KBM-7 (cell line): ENCODE measurements at places on chromosomes 16 and 17.

DNA sequence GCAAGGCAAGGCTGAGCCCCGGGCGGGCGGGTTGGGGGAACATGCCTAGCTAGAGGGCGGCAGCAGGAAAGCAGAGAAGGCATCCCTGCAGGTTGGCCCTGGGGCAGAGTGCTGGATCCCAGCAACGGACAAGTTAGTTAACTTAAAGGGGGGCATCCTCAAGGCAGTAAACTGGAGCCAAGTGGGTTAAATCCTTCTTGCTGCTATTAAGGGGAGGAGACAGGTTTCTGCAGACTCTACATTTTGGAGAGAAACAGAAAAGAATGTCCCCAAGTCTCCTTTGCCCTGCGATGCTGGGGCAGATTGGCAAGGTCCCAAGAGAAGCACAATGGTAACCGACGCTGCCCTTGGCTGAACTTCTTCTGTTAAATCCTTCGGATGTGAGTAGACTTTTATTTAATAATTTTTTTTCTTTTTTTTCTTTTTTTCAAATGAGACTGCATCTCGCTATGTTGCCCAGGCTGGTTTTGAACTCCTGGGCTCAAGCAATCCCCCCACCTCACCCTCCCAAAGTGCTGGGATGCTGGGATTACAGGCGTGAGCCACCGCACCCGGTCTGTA lies 14.0 kb downstream of the ATP5PD start:
- DNase-seq: no peak

- no peak for DNase-seq
Measured at GRCh38 chr17:33266611-33267010, 26.5 kb downstream of the ASIC2 start.

DNA sequence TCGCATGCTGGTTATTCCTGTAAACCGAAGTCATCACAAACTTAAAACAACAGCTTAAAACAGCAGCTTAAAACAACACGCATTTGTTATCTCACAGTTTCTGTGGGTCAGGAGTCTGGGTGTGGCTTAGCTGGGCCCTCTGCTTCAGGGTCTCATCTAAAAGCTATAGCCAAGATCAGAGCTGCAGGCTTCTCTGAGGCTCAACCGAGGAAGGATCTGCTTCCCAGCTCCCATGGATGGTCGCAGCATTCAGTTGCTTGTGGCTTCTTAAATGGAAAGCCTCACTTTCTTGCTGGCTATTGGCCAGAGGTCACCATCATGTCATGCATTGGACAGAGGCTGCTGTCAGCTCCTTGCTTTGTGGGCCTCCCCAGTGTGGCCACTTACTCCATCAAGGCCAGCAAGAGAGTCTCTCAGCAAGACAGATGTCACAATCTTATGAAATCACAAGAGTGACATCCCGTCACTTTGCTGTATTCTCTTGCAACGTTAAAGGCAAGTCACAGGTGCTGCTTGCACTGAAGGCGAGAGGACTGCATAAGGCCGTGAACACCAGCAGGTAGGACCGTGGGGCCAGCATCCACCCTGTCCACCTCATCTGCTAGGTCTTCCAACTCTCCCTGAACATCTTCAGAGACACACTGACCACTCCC lies 117.9 kb upstream of the TNRC6C start:
- no peak for DNase-seq

GRCh38 chr16:57167953-57168352 lies 17.9 kb downstream of the PSME3IP1 start:
- DNase-seq: peak; percentile 80

DNA sequence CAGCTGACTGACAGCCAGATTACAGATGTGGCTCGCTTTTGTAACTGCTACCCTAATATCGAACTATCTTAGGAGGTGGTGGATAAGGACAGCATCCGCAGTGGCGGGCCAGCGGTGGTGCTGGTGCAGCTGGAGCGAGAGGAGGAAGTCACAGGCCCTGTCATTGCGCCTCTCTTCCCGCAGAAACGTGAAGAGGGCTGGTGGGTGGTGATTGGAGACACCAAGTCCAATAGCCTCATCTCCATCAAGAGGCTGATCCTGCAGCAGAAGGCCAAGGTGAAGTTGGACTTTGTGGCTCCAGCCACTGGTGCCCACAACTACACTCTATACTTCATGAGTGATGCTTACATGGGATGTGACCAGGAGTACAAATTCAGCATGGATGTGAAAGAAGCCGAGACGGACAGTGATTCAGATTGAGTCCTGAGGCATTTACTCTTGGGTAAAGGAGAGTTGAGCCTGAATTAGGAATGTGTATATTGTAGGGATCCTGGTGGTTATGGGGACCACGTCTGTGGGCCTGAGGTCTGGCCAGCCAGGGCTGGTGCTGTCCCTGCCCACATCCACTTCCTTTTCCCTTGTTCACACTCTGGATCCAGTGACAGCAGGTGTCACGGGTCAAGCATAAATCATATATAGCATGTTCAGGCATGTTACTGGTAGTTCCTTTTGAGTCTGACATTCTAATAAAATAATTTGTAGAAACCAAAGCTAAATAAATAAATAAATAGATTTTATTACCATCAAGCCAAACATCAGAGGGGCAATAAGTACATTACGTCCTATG lies 89.0 kb upstream of the SMURF2 start:
- no peak for DNase-seq

DNA sequence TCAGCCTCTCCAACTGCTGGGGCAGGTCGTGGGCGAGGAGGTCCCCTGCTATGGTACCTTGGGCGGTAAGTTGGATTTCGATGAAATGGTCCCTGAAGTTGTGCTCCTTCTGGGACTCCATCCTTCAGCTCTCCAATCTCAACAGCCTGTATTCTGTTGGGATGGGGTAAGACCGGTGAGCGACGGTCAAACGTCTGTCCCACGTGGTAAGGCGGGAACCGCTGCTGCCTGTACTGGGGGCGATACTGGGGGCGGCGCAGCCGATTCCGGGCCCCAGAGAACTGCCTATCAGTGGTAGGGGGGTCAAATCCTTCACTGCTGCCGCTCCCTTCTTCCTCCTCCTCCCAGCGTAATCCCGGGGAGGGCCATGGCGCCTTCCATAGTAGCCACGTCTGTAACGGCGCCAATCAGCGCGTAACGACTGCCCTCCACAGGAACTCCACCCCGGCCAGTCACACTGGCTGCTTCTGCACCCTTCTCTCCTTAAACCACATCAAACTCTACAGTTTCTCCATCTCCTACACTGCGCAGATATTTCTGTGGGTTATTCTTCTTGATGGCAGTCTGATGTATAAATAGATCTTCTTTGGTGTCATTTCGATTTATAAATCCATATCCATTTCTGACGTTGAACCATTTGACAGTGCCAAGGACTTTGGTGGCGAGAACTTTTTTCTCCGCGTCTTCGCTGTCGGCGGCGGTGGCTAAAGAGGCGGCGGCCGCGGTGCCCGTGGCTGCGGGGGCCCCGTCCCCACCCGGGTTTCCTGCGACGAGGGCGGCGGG lies 41.1 kb downstream of the AHSP start:
- DNase-seq: no peak

- DNase-seq: no peak
Measured at GRCh38 chr17:13777003-13777402, 175.3 kb upstream of the HS3ST3A1 start.

GRCh38 chr16:15682105-15682570 lies 32.1 kb downstream of the NDE1 start:
- DNase-seq: peak; percentile 68

- peak; percentile 90 for DNase-seq
Measured at GRCh38 chr17:17849147-17849820, 12.5 kb upstream of the SREBF1 start.

GRCh38 chr17:82950525-82951102 lies 110.8 kb upstream of the ZNF750 start:
- no peak for DNase-seq

GRCh38 chr17:28258347-28258887 lies 60.6 kb upstream of the TMEM97 start:
- no peak for DNase-seq

DNA sequence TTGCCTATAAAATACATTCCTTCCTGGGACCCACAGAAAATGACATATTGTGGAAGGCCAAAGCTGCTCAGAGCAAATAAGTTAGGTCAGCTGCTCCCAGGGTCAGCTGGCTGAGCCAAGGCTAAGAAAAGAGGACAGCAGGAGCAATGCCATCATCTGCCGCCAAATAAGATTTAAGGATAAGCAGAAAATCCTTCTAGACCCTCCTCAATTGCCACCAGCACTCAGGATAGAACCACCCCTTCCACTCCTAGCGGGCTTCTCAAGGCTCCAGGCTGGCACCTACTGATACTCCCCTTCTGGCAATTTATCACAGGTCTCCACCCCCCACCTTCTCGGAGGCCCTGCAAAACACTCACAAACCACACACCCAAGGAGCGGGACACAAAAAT lies 22.9 kb downstream of the MBTPS1 start:
- no peak for DNase-seq

DNA sequence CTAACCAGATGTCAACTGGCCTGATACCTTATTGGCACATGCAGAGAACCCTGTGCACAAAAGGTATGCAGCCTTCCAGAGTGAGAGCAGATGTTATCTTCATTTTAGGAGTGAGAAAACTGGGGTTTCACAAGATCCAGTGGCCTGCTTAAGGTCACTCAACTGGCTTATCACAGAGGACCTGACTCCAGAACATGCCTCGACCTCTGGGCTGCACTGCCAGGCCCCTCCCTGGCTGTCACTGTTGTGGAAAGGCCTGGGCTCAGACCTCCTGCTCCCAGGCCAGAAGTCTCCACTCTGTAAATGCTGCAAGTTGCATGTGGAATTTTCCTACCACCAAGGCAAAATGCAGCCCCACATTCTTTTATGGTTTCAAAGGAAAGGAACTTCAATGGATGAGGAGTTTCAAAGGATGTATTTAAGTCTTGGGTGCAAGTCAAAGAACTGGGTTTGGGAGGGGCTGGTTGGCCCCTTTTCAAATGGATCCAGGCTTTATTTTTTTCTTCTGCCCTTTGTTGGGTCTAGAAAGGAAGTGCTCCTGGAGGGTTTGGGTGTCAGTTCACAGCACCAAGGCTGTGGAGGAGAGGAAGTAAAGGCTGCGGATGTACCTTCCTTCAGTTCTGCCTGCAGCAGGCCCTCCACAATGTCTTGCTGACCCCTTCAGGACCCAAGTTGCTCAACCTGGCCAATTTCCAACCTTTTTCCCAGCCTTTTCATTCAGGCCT lies 30.4 kb upstream of the SMPD3 start:
- DNase-seq: peak; percentile 34

DNA sequence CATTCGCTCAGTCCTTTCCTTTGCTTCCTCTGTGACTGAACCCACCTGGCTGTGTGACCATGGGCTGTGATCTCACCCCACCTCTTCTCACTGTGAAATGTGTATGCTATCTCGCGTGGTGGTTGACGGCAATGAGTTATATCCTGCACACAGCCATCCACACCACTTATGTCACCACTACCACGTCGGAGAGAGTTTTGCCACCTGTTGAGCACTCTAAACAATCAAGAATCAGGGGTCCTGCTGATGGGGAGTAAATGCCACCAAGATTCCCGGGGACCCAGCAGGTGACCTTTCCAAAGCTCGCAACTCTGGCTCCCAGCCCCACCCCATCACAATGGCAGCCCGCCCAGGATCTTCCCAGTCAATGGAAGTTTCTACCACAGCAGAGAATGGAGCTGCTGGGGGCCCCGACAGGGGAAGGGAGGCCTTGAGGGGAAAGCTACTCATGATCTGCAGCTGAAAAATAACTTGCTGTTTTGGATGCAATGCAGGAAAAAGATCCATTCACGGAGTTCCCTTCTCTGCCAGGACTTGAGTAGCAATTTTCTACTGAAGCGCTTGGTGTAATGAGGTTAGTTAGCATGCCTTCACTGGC lies 26.2 kb upstream of the RCVRN start:
- DNase-seq: no peak

- DNase-seq: no peak
Measured at GRCh38 chr16:23160574-23160973, 11.3 kb upstream of the USP31 start.

- no peak for DNase-seq
Measured at GRCh38 chr16:14322186-14322585, 251.1 kb downstream of the MRTFB start.

- DNase-seq: no peak
Measured at GRCh38 chr17:34301986-34302385, 16.4 kb downstream of the CCL11 start.

GRCh38 chr17:7147772-7148171 lies 31.4 kb downstream of the ASGR1 start:
- DNase-seq: no peak

DNA sequence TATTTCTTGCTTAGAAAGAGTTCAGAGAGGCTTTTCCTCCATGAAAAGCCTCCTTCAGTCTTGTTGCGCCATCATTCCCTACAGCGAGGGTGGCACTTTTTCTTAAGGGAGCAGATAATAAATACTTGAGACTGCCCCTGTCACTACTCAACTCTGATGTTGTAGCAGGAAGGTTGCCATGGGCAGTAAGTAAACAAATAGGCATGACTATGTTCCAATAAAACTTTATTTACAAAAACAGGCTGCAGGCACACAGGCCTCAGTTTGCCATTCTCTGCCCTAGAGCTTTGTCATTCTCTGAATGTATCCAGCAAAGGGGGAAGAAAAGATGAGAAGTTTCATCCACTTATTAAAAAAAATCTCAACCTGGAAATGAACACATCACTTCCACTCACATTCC lies 60.4 kb downstream of the MYOCD start:
- no peak for DNase-seq

DNA sequence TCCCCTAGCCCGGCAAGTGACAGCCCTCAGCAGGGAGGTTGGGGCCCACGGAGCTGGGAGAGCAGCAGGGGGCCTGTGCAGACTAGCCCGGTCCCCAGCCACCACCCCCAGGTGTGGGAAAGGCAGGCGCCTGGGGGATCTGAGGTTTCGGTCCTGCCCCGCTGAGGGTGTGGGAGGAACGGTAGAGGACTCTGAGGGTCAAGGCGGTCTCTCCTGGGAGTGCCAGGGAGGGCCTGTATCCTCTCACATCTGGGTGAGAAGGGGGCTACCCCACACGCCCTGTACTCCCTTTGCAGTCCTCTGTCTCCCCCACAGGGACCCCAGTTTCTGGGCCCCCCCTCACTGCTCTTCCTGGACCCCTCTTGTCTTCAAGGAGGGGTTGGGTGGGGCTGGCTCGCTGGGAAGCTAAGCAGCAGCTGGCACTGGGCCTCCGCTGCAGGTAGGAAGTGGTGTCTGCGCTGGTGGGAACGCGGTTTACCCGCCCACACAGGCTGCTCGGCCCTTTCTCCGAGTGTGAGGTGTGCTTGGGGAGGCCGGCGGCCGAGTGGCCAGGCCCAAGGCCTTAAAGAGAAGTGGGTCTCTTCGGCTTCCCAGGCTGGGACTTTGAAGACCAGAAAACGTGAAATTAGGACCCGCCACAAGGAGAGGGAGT lies 15.4 kb downstream of the CD7 start:
- peak; percentile 43 for DNase-seq

GRCh38 chr16:84692451-84693214 lies 7.2 kb upstream of the USP10 start:
- DNase-seq: peak; percentile 80
